ENCODE measurements at places on chromosomes 5 and 9.

- DNase-seq, result no peak
Observed at GRCh38 chr5:59891962-59892643, 1.4 kb downstream of the PDE4D start.

- no peak for DNase-seq
Observed at GRCh38 chr5:17190799-17191391, 26.5 kb upstream of the BASP1 start.

DNA sequence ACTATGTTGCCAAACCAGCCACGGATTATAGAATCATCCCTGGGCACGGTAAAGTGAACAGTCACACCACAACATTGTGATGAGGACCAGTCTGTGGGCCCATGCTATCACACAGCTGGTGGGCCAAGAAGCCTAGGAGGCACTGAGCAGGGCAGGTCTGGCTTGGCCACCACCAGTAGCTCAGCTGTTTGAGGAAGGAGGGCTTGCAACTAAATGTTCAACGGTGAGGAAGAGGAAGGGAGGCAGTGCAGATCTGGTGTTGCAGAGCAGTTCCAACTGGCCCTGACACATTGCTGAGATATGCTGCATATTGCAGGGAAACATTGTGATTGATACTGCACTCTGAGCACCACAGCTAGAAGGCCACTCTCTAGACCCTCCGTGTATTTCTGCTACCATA lies 77.9 kb upstream of the ATG10 start:
- no peak for DNase-seq

GRCh38 chr9:134123764-134124128 lies 12.1 kb upstream of the WDR5 start:
- DNase-seq, result no peak

DNA sequence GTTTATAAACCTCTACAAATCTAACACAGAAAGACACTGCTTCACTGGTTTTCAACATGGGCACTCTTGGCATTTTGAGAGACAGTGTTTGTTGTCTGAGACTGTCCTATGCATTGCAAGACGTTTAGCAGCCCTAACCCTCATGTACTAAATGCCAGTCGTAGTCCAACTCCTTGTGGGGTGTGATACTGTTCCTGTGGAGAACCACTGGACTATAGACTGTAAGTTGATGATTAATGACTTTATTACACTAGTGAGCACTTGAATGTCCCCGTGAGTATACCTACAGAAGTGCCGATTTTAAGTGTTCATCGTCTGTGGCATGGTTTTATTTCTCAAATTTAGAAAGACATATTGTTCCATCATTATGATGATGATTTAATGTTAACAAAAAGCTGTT lies 46.2 kb downstream of the RECK start:
- DNase-seq, result no peak

GRCh38 chr9:122904466-122904822 lies 715 bp downstream of the RC3H2 start:
- DNase-seq, result peak; percentile 73

GRCh38 chr5:139439013-139439903 lies at the start of gene DNAJC18:
Gene DNAJC18, minus strand, starts transcription at chr5:139439525. Its CDS starts 80 bp downstream, at chr5:139439445.
- peak; percentile 86 for DNase-seq

DNA sequence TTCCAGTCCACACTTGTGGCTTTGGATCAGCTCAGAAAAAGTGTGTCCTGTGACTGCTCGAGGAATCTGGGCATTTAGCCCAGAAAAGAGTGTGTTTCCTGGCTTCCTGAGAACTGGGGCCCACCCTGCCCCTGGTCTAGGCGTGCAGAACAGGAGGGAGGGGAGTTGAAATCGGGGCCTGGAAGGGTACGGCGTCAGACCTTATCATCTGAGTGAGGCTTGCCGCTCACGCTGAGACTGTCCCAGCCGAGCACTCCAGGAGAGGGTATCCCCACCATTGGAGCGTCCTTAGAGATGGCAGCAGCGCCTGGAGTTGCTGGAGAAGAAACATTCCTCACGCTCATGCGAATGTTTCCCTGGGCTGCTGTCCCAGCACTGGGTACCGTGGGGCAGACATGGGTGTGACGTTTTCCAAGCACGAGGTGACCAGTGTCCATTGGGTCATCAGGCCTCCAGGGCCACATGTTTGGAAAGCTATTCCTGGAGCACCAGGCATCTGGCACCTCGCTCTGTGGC lies 22.5 kb downstream of the NEK6 start:
- no peak for DNase-seq

- DNase-seq, result no peak
Observed at GRCh38 chr5:107769519-107769918, 98.8 kb upstream of the EFNA5 start.

GRCh38 chr9:122377241-122378164 lies 6.7 kb downstream of the PTGS1 start:
- peak; percentile 62 for DNase-seq

Data from erythroblast (primary cell).